Activated CD8-positive, alpha-beta memory T cell treated with anti-CD3 and anti-CD28 coated beads, Interleukin-2, amount 10 ng/mL, durations not matched to agents 7 days and 5 days (primary cell): ENCODE measurements at places on chromosomes 13 and 19.

- H3K27ac ChIP-seq, result no peak overlapping the region
- H3K4me3 ChIP-seq, result no peak overlapping the region
- H3K36me3 ChIP-seq, result no peaks in the 10 kb centered on the region
Observed at GRCh38 chr19:30425885-30426838, 54.0 kb downstream of the ZNF536 start.

DNA sequence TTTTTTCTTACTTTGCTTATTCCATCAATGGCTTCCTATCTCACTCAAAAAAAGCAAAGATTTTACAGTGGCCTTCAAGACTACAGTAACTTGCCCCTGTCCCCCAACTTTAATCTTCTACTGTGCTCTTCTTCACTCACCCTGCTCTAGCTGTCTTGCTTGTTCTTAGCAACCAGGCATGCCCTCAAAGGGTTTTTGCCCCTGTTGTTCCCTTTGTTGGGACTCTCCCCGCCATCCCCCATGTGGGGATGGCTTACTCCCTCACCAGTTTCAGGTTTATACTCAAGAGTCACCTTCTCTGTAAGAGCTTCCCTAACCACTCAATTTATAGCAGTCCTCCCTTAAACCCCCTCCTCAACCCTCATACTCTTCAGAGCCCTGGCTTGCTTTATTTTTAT, 5.4 kb downstream of the MTMR6 start:
- H3K4me3 ChIP-seq, result no peak overlapping the region
- peaks cover 69% of the 10 kb centered on the region for H3K4me1 ChIP-seq
- peaks cover 27% of the 10 kb centered on the region for H3K36me3 ChIP-seq
- peak overlapping the region; percentile 64 for H3K27ac ChIP-seq
- no peak for DNase-seq
- H3K27me3 ChIP-seq, result no peaks in the 10 kb centered on the region

DNA sequence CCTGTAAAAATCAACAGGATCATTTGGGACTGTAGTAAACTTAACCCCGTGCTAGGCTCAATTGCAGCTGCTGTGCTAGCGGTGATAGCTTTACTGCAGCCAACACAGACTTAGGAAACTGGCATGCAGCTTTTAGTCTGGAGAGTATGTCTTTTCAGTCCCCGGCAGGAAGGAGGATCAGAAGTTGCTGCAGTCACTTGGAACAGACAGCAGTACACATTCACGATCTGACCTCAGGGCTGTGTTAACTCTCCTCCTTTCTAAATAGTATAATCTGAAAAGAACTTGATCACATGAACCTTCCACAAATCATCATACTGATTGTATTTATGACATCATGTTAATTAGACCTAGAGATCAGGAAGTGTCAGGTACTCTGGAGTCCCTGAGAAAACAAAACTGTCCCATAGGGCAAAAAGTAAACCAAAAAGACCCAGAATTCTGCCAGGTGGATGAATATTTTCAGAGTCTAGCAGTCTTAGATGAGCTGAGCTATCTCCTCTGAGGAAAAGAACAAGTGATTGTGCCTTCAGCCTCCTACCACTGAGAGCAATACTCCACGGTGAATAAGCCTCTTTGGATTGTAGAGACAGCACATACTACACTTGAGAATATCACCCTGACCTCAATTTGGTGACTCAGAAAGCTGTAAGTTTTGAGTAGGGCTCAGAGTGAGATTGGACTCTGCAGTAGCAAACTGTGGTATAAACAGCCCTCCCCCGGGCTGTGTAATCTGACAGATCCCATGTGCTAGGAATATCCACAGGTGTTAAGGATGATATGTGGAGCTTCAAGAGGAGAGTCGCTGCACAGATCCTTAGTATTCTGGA, 181.0 kb upstream of the GPR12 start:
- H3K36me3 ChIP-seq, result peaks cover 1% of the 10 kb centered on the region
- H3K27me3 ChIP-seq, result peaks cover 11% of the 10 kb centered on the region
- DNase-seq, result no peak
- peaks cover 12% of the 10 kb centered on the region for H3K4me1 ChIP-seq
- H3K4me3 ChIP-seq, result no peak overlapping the region

- no peak overlapping the region for H3K27ac ChIP-seq
- no peak for DNase-seq
- no peak overlapping the region for H3K4me3 ChIP-seq
- H3K36me3 ChIP-seq, result peaks cover 21% of the 10 kb centered on the region
- no peaks in the 10 kb centered on the region for H3K4me1 ChIP-seq
Observed at GRCh38 chr13:30235216-30235615, 72.1 kb downstream of the KATNAL1 start.

- H3K4me1 ChIP-seq, result no peaks in the 10 kb centered on the region
- no peak overlapping the region for H3K4me3 ChIP-seq
- DNase-seq, result no peak
- peaks cover 5% of the 10 kb centered on the region for H3K27me3 ChIP-seq
Observed at GRCh38 chr13:78152415-78152814, 233.8 kb upstream of the EDNRB start.

- H3K27ac ChIP-seq, result no peak overlapping the region
- H3K4me1 ChIP-seq, result no peaks in the 10 kb centered on the region
- DNase-seq, result no peak
- H3K4me3 ChIP-seq, result no peak overlapping the region
Observed at GRCh38 chr19:21883516-21883915, 47.5 kb upstream of the ZNF43 start.

GRCh38 chr13:97468331-97468730, 34.4 kb downstream of the RAP2A start:
- H3K4me1 ChIP-seq, result no peaks in the 10 kb centered on the region
- no peak for DNase-seq
